ENCODE measurements at places on chromosomes 2 and 18.

DNA sequence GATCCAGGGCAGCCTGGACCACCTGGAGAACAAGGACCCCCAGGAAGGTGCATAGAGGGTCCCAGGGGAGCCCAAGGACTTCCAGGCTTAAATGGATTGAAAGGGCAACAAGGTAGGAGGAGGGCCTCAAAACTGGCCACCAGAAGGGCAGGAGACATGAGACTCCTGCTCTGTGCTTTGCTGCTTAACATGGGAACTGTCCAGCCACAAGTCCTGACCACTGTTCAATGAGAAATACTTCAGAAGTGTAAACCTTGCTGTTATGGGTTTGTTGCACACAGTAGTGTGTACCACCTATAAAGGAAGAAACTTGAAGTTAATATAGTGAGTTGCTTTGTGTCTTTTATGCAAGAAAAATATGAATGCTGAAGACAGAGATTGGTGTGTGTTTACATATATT, 44.2 kb upstream of the MFF start:
- no peak for DNase-seq

DNA sequence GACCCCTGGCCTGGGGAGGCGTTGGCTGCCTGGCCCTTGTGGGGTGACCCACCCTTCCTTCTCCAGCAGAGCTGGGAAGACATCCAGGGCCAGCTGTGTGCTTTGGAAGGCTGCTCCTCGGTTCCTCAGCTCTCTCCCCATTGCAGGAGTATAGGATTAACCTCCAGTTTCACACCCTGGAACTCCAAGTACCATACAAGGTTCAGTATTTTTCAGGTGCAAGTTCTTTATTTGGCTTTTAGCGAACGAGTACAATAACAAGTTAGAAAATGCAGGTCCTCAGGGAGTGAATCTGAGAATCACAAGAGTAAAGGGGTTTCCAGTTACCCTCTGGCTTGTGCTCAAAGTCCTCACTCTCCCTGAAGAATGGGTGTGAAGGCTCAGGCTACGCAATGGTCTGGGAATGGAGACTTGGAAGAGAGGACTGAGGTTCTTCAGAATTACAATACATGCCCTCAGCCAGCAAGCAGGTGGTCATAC, 101.2 kb downstream of the APOB start:
- no peak for DNase-seq

DNA sequence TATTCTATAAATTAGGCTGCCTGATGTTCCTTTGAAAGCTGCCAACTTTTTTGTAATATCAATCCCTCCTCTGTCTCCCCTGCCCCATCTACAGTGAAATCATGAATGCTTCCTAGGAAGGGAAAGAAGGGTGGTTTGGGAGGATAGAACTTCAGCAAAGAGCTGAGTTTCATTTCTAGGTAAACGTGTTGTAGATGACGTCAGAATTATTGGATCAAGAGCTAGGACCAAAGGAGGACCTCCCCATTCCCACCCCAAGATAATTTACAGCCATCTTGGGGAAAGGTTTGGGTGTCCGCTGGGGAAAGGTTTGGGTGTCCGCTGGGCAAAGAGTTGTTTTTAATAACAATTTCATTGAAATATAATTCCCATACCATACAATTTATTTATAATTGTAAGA, 11.2 kb upstream of the ANKRD53 start:
- DNase-seq = no peak

DNA sequence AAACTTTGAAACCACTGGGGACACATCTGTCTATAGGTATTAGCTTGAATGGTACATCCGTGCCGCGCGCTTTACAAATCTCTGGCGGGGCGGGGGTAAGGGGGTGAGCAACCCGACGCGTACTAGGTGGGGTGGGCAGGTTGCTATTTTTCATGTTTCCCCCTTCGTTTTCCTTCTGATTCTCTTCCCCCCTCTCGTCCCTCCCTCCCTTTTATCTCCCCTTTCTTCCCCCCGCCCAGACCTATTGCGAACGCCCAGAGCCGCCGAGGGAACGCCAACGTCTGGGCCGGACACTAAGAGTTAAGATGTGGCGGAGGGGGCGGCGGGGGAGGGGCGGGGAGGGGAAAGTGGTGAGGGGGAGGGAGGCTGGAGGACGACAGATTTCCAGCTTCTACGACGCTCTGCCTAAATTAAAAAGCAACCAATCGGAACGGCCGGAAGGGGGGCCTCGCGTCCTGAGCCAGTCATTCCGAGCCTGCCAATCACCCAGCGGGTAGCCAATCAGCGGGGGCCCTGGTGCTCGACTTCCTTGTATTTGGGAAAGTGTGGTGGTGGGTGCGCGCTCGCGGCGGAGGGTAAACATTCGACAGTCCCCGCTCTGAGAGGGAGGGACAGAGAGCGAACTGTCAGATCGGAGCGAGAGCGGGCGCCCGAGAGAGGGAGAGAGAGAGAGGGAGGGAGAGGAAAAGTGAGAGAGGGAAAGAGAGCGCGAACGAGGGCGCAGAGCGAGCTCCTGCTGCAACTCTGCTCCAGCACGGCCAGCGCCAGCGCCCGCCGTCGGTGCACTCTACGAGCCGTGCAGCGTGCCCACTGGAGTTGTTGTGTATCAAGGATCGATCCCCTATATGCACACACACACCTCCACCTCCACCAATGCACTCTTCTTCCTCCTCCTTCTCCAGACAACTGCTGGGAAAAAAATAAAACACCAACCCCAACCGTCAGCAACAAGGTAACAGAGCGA, at the start of gene POU3F3:
Gene POU3F3, plus strand, starts transcription at position 582 of the 964 bp plus-strand sequence. CDS start 1,396 bp downstream, outside the sequence.
- DNase-seq = peak; percentile 96

DNA sequence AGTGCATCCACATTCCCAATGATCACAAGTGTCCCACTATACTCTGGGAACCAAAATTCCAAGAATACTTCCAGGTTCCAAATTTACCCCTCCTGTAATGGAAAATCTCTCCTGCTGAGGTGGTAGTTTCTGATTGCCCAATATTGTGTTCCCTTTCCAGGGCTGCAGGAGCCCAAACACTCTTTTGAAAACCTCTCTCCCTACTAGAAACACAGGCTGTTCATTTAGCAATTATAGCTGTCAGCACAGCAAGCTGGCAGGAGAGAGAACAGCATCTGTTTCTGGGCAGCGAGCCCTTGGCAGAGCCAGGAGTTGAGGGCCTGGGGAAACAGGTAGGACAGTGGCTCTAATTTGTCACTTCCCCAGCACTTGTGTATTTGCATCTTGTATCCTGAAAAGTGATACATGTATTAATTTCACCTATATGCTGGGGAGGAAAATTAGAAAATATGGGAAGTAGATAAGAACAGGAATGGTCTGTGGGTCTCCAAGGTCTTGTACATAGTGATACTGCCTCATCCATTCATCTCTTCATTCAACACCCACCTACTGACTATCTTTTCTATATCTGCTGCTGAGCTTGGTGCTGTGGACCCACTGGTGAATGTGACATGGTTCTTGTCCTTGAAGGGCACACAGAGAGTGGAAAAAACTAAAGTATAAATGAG, 16.9 kb upstream of the PAIP2B start:
- DNase-seq = no peak

DNA sequence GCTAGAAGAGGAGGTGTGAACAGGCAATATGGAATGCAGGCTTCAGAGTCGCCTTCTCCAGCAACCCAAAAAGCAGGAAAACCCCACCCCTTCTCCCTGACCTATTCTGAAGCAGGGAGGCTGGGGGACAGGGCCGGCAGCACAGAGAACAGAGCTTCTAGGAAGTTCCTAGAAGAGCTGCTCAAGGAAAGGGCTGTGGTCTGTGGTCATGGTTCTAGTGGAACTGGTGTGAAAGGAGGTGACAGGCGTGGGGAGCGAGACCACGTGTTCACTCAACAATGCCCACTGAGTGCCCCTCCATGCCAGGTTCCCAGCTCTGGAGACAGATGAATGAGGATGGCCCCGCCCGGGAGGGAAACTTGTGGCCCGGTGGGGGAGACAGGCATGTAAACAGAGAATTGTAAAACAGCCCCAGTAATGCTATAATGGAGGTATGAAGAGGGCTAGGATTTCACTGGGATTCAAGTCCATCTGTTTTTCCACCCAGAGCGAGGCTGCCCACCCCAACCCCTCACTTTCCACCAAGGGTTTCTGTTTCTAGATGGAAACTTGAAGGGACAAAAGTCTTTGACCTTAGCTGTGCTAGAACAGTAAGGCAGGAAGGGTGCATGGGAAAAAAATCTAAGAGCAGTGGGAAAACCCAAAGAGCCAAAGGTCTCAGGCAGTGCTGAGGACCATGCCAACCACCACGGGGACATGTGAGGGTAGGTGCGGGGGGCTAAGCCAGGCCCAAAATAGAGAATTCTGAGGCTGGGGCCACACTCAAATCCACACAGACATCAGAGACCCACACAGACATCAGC, 71.8 kb downstream of the TNS1 start:
- DNase-seq = no peak

- DNase-seq = no peak
Observed at GRCh38 chr2:42048299-42049220, 739 bp downstream of the PKDCC start.

DNA sequence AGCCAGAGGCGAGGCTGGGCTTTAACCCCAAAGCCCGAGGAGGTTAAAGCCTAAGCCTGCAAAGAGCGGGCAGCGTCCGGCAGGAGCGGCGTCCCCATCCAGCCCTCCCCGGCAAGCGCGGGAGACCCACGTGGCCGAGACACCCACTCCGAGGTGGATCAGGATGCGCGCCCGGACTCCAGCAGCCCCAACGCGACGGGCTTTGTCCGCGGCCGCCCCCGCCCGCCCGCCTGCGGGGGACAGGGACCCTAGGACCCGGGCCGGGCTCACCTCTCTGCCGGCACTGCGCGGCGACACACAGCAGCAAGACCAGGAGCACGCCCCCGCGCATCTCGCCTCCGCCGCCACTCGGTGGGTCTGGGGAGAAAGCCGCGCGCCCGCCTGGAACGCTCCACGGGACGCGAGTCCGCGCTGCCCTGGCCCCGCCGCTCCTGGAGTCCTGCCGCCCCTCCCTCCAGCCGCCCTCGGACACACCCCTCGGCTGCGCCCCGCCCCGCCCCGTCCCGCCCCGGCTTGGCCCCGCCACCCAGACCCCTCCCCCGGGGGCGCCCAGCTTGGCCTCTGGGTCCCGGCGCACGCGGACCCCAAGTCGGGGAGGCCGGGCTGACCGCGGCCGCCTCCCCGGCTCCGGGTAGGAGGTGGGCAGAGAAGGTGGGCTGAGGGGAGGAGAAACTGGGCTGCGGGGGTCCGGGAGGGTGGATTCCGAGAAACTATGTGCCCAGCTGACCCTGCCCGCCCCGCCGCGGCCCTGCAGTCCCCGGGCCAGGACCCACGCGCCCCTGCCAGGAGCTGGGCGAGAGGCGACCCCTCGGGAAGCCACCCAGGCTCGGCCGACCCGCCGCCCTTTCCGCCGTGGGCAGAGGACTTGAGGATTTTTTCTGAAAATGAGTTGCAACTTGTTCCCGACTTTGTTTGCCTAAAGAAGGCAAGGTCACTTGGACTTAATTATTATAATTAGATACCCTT, at the start of gene LAMA1:
Gene LAMA1, minus strand, starts transcription at position 408 of the 966 bp plus-strand sequence. Its CDS starts 77 bp downstream, at position 331.
- DNase-seq = peak; percentile 71

DNA sequence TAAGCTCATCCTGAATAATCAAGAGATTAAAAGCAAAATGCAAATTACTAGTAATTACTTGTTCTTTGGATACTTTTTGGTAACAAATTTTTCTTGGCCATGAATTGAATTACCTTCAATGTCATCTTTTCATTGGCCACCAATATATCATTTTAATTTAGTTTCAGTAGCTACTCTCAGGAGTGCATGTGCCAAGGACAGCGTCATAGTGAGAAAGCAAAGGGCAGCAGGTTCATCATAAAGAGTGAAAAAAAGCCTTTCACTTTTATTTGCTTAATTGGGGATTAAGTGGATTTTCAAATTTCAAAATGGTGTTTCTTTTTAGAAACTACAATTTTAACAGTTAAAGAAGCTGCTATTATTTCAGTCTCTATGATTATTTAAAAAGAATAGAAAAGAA, 815.2 kb downstream of the NR4A2 start:
- no peak for DNase-seq

DNA sequence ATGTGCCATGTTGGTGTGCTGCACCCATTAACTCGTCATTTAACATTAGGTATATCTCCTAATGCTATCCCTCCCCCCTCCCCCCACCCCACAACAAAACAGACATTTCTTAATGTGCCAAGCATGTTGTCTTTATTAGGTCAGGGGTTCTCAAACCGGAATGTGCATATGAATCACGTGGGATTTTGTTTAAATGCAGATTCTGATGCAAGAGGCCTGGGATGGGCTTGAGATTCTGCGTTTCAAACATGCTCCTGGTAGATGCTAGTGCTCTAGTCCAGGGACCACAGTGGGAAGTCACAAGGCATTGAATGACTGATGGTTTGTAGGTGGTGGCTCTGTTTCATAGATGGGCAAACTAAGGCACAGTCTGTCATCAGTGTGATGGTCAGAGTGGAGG, 184.7 kb downstream of the SMAD7 start:
- no peak for DNase-seq

DNA sequence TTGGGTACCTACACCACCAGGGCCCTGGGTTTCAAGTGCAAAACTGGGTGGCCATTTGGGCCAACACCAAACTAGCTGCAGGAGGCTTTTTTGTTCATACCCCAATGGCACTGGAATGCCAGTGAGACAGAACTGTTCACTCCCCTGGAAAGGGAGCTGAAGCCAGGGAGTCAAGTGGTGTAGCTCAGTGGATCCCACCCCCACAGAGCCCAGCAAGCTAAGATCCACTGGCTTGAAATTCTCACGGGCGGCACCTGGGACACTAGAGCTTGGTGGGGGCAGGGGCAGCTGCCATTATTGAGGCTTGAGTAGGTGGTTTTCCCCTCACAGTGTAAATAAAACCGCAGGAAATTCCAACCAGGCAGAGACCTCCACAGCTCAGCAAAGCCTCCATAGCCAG, 46.0 kb upstream of the FAM110C start:
- DNase-seq = no peak

GRCh38 chr2:23137166-23137565, 247.8 kb upstream of the KLHL29 start:
- no peak for DNase-seq

DNA sequence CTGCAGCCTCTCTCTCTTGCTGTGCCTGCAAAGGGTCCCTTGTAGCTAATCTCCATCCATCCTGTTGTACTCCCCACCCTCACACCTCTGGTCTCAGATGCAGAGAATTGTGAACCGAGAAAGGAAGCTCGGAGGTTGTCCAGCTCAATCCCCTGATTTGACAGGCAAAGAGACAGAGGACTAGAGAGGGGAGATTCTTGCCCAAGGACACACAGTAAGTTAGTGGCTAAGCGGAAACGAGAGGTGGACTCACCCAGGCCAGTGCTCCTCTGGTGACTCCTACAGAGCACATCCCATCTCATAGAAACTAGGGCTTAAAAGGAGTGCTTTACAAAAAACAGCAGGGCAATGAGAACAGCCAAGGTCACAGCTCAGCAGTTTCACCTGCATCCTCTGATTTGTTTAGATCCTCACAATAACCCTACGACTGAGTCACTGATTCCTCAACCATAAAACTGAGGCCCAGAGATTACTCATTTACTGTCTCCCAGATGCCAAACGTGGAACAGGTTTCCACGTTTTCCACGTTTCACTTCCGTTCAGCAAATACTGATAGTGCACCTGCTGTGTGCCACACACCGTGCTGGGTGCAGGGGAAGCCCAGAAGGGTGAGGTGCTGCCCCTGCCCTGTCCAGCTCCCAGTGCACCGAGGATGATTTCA, 22.1 kb downstream of the EHD3 start:
- DNase-seq = no peak

GRCh38 chr2:69643602-69644505, at the start of gene AAK1:
AAK1 (minus strand) TSS chr2:69643739; CDS start chr2:69643040, 699 bp downstream.
- DNase-seq = peak; percentile 86

Measured in neuronal stem cell (in vitro differentiated cells).